ENCODE measurements at places on chromosomes 7 and 10.

DNA sequence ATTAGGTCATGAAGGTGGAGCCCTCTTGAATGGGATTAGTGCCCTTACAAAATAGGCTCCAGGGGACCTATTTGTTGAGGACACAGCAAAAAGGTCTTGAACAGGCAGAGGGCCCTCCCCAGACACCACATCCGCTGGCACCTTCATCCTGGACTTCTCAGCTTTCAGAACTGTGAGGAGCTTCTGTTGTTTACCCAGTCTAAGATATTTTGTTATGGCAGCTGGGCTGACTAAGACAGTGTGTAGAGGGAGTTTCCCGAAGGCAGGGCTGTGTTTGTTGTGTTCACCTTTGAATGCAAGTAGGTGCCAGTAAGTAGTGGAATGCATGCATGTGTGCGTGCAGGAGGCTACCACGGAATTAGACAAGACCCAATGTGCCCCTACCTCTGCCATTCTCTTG lies 106.7 kb downstream of the PTPRE start:
- ATAC-seq, result no peak

GRCh38 chr7:116614499-116615262 lies 57.3 kb upstream of the MET start:
- no peak for ATAC-seq

- ATAC-seq, result no peak
Measured at GRCh38 chr7:15168489-15168888, 265.9 kb upstream of the DGKB start.

DNA sequence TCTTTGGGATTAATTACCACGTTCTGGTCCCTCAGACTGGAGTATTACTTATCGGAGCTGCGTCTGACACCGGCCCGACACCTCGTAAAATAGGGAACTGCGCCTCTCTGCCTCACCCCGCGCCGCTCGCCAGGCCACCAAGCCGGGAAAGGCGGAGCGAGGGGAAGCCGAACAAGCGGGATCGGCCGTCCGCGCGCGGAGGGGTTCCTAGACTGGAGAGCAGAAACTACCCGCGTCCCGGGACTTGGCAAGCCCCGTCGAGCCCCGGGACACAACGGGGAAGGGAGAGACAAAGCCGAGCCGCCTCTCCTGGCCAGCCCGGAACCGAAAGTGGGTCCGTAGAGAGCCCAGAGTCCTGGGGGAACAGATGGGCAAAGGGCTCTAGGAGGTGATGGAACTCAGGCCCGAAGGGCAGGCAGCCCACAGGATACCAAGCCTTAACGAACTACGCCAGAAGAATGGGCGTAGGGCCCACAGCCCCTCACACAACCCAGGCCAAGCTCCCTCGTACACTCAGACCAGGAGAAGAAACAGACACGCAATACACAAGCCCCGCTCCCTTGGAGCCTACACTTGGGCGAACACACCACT lies 6.5 kb downstream of the LBX1 start:
- no peak for ATAC-seq

- no peak for ATAC-seq
Measured at GRCh38 chr7:2928613-2929311, 84.7 kb upstream of the GNA12 start.

- no peak for ATAC-seq
Measured at GRCh38 chr7:16114633-16115032, 306.7 kb downstream of the CRPPA start.

- peak; percentile 23 for ATAC-seq
Measured at GRCh38 chr7:132500727-132501440, 75.4 kb downstream of the PLXNA4 start.

GRCh38 chr7:115013886-115014285 lies 92.0 kb downstream of the MDFIC start:
- ATAC-seq, result no peak

GRCh38 chr10:55641601-55642000 lies 719.5 kb downstream of the ZWINT start:
- no peak for ATAC-seq

GRCh38 chr7:105512926-105513526 lies 9.0 kb downstream of the PUS7 start:
- ATAC-seq, result no peak

- ATAC-seq, result peak; percentile 63
Measured at GRCh38 chr7:129665013-129665401, 53.5 kb downstream of the NRF1 start.

DNA sequence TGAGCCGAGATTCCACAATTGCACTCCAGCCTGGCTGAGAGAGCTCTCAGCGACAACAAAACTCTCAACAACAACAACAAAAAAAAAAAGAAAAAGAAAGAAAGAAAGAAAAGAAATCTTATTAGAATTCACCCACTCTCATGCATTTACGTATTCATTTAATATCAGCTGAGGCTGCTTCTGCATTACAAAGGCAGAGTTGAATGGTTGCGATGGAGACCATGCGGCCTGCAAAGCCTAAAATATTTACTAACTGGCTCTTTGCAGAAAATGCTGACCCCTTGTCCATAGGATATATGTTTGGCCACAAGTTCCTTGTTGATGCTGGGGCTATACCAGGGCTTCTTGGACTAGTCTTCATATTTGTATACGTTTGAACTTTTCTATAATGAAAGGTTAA lies 109.4 kb downstream of the SPDYE5 start:
- no peak for ATAC-seq

- ATAC-seq, result peak; percentile 35
Measured at GRCh38 chr10:78434886-78435285, 401.2 kb downstream of the RPS24 start.

GRCh38 chr7:42740408-42740807 lies 171.5 kb downstream of the C7orf25 start:
- ATAC-seq, result no peak

GRCh38 chr10:4111643-4112042 lies 326.6 kb upstream of the KLF6 start:
- ATAC-seq, result no peak

GRCh38 chr7:102236592-102237287 lies 49.9 kb upstream of the SH2B2 start:
- ATAC-seq, result peak; percentile 81

GRCh38 chr7:5626498-5626897 lies 155.0 kb downstream of the RNF216 start:
- ATAC-seq, result no peak

DNA sequence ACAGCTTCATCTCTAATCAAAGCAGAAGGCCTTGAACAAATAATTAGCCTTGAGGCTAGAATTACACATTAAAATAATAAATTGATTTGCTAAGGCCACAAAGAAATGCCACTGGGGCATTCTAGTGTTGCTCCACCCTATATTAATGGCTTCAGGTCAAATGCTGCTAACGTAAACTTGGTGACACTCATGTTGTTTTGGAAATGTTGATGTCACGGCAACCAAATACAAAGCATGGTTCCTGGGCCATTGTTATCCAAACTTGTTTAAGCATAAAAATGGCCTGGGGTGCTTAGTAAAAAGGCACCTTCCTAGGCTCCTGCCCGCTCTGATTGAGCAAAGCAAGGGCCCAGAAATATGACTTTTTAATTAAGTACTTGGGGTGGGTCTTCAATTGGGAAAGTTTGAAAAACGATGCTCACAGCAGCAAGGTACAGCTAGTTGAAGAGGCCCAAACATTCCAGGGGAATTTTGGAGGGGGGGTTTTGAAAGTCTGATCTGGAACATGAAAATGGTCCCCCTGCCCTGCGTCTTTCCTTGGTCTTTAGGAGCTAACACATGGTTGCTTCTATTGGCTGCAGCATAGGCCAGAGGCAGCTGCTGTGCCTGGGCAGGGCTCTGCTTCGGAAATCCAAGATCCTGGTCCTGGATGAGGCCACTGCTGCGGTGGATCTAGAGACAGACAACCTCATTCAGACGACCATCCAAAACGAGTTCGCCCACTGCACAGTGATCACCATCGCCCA lies 67.8 kb downstream of the ABCC2 start:
- no peak for ATAC-seq

DNA sequence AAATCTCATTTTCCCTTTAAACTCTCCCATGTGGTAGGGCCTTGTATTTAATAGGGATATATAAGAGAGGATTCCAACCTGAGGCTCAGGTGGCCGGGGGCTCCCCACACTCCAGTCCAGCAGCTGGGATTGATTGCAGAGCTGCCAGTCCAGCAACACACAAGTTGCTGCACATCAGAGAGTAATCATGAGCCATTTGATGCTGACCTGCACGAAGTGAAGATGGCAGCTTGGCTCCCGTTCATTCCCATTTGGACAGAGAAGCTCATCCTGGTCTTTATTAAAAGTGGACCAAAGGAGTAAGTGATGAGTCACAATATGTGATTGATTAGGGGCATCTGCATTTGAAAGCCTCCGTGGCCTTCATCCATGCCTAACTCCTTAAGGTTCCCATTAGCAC lies 202.4 kb downstream of the PLXNA4 start:
- ATAC-seq, result no peak

GRCh38 chr10:24706479-24707118 lies 17.1 kb downstream of the ARHGAP21 start:
- ATAC-seq, result peak; percentile 95

GRCh38 chr7:100804681-100805431 lies 22.5 kb downstream of the EPHB4 start:
- ATAC-seq, result no peak

GRCh38 chr7:127766831-127767459 lies 115.0 kb downstream of the SND1 start:
- no peak for ATAC-seq

- ATAC-seq, result no peak
Measured at GRCh38 chr10:9175200-9175599, 1120.7 kb downstream of the GATA3 start.

DNA sequence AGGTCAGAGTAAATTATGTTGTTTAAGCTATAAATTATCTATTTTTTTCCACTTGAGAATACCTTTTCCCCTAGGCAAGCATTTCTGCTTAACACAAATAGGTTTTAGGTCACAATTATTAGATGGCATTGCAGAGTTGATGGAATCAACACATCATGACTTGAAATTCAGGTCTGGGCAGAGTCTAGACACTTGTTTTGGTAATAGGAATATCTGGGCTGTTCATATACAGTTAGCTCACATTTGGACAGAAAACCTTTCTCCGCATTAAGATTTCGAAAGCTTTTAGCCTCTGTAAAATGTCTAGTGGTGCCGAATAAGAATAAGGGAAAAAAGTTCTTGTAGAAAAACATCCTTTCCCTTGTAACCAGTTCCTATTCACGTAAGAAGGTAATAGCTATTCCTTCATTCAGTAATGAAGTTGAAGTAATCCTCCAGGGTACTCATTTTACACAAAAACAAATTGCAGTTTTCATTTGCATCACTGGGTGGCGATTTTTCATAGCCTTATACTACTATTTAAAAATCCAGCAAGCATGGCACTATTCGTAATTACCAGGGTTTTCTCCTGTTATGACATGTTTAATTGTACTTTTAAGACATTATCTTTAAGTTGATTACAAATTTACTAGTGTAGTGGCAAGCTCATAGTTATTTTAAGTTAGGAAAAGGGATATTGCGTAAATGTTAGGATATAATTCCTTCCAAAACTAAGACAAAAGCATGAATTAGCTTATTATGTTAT lies 37.0 kb downstream of the RPA3 start:
- ATAC-seq, result peak; percentile 74

GRCh38 chr10:30705101-30705624 lies 75.6 kb upstream of the LYZL2 start:
- ATAC-seq, result peak; percentile 27

DNA sequence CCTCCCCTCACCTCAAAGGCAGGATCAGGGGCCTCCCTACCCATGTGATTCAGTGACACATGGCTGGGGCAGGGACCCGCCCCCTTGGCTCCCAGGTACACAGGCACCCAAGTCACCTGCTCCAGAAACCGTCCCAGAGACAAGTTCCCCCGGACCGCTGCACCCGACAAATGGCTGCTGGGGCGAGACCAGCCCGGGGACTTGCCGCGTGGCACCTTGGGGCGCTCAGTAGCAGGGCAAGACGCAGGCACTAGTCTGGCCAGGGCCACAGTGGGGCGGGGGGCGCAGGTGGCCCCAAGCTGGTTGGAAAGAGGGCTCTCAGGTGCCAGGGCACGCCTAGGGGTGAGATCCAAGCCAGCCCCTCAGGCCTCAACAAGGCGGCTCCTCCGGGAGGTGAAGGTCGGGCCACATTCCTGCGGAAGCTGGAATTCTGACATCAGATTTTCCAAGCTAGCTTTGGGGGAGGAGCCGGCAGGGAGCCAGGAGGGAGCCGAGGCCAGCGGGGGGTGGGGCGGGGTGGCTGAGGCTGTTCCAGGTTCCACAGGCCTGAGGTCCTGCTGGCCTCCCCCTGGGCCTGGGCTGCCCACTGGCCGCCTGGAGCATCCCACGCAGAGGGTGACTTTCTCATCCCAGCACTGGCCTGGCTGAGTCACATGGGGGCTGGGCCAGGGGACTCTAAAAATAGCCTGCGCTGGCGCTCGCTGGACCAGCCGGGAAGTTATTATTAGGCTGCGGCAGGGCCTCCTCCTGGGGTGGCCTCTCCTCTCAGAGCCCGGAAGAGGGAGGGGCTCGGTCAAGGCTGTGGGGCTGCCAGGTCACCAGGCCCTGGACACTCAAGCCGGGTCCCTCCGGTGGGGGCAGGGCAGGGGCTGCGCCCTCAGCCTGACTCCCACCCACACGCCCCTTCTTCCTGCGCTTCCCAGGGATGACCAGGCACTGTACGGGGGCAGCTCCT lies 20.5 kb upstream of the INPP5A start:
- ATAC-seq, result peak; percentile 68

DNA sequence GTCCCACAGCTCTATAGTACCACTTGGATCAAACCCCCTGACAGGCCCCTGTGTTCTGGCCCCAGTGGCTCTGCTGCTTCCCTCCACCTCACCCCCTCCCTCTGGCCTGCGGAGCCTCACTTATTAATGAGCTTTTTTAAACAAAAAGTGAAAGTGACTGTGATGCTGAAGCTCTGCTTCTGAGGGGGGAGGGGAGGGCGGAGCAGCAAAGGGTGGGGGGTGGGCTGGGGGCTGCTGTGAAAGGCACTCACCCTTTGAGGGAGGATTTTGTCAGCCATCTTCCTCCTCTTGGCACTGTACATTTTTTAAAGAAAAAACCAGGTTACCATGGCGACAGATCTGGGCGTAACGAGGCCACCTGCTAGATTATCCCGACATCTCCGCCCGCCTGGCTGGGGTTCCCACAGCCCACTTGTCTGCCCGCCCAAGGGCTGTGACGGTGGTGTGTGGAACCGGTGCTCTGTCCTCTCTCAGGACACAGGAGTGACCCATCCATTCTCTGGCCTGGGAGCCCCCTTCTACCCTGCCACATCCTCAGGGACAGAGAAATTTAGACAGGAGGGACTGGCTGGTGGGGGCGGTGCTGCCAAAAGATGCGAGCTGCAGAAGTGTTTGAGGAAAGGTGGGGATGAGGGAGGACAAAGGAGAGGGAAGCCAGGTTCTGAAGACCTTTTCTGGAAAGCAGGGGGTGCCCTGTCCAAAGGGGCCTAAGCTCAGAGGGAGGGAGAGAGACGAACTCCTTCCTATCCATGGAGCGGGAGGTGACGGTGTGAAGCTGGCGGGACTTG lies 4.9 kb downstream of the SMARCD3 start:
- ATAC-seq, result no peak

DNA sequence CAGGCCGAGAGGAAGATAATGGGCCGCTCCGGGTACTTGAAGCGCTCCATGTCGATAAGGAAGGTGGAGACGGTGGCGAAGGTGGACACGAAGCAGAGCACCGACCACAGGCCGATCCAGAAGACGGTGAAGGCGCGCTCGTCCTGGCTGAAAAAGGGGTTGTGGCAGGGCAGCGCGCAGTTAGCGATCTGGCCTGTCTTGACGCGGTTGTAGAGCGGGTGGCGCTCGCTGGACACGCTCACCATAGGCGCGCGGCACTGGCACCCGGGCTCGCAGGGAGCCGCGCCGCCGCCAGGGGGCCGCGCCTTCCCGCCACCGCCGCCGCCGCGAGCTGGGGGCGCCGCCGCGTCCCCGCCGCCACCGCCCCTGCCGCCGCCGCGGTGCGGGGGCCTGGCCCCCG lies 1.6 kb downstream of the FZD8 start:
- peak; percentile 30 for ATAC-seq

Data from esophagus mucosa (tissue), 1 donor.